ENCODE measurements at places on chromosomes 7 and 10. TPM values are rescaled to one million over a fixed set of nuclear protein-coding genes. Genes with fewer than 3 reads are reported as not detected.

Gene TMEM225B
- 0.19 TPM for total RNA-seq

Gene GPR37
- total RNA-seq, result 4.7 TPM

Gene NUTM2A
- 0.19 TPM for total RNA-seq

Gene ADAP1
- 3.6 TPM for total RNA-seq

Gene GARIN1A
- total RNA-seq, result 0.28 TPM

Gene MUC12
- not detected for total RNA-seq

All from endothelial cell of coronary artery (primary cell).